ENCODE measurements at places on chromosomes 1 and 21.

DNA sequence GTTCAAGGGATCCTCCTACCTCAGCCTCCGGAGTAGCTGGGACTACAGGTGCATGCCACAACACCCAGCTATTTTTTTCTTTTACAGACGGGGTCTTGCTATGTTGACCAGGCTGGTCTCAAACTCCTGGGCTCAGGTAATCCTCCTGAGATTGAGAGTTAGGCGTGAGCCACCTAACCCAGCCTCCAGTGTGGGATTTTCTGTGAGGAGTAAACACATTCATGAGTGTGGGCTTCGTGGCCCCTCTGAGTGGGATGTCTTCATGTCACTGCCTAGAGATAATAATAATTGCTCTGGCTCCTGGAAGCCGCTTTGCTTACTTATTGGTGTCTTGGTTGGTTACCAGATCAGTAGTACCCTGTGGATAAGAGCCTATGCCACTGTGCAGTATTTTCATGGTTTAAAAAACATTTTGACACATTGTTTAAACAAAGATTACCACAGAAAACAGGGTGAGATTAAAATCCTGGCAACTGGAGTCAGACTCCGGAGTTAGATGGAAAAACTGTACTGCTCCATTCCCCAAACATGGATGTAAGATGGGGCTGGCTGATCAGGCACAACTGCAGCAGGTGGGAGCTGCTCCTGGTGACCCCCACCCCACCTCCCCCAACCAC lies 159.1 kb upstream of the RAB4A start:
- DNase-seq: no peak

DNA sequence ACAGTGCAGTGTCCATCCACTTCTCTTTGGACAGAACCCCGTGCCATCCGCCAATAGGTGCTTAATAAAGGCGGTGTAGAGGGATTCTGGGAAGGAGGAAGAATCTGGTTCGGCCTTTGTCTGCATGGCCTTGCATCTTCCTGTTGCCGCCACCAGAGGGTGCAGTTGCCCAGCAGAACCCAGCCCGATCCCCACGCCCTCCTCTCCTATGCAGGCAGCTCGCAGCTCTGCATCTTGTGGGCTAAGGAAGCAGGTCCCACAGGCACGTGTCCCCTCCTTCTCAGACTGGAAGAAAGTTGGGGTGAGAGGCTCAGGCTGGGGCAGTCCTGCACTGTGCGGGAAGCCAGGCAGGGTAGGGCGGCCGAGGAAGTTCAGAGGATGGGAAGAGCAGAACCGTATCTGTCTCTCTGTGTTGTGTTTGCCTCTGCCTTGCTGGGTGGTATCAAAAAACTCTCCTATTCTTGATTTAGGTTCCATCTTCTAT lies 20.8 kb downstream of the NAV1 start:
- DNase-seq: peak; percentile 83

DNA sequence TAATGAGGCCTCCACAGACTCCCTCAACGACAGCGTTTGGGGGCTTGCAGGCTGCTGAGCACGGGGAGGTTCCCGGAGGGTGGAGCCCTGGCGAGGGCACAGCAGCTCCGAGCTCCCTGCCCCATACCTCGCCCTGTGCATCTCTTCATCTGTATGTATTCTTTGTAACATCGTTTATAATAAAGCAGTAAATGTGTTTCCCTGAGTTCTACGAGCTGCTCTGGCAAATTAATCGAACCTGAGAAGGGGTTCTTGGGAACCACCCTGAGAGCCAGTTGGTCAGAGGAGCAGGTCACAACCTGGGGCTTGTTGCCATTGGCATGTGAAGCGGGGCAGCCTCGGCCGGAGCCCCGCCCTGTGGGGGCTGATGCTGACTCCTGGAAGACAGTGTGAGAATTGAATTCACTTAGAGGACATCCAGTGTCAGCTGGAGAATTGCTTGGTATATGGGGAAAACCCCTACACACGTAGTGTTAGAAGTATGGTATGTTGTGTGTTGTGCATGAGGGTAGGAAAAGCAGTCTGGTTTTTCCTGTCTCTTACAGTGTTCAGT lies 11.5 kb downstream of the SLC37A1 start:
- peak; percentile 52 for DNase-seq

GRCh38 chr1:229155472-229155871 lies 115.4 kb upstream of the RAB4A start:
- DNase-seq: no peak

GRCh38 chr21:42608446-42608845 lies 45.0 kb upstream of the PDE9A start:
- no peak for DNase-seq

GRCh38 chr1:41160498-41161110 lies 81.5 kb downstream of the SCMH1 start:
- DNase-seq: no peak

- no peak for DNase-seq
Observed at GRCh38 chr1:234875953-234876855, 252.4 kb downstream of the TOMM20 start.

DNA sequence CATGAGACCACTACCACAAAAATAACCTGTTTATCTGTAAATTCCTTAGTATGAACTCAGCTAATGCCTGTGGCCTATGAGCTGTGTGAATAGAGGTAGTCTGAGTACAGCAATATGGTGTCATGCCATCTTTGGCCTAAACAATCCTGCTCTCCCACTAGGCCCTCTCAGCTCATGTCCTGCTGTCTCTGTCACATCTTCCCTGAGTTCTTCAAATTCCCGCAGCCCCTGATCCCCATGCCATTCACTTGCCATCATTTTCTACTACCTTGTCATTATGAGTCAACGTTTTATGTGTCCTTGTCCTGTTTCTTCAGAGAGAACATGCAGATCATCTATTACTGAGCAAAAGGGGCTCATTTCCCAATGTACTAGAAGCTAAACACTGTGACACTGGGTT lies 125.6 kb downstream of the SPATA46 start:
- DNase-seq: peak; percentile 9

GRCh38 chr1:84373436-84374141 lies 24.7 kb upstream of the DNASE2B start:
- no peak for DNase-seq

DNA sequence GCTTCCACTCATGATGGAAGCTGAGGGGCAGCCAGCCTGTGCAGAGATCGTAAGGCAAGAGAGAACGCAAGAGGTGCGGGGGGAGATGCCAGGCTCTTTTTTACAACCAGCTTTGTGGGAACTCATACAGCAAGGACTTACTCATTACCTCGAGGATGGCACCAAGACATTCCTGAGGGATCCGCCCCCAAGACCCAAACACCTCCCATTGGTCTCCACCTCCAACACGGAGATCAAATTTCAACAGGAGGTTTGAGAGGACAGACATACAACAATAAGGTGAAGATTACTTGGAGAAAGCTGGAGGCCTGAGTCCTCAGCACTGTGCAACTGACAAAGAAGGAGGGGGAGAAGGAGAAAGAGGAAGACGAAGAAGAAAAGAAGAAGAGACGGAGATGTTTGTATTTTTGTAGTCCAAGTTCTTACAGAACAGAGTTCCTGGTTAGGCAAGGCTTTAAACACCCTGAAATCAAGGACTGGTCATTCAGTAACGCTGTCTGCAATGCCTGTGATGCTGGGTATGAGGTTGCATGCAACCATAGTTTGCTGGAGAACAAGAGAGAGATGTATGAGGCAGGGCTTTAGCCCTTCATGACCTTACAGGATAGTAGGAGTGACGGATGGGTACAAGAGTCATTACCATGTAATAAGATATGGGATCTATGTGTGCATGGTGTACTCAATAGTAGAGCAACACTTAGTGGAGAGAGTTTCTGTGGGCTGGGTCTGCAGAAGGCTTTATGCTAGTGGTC lies 19.7 kb upstream of the GALNT2 start:
- DNase-seq: peak; percentile 59

DNA sequence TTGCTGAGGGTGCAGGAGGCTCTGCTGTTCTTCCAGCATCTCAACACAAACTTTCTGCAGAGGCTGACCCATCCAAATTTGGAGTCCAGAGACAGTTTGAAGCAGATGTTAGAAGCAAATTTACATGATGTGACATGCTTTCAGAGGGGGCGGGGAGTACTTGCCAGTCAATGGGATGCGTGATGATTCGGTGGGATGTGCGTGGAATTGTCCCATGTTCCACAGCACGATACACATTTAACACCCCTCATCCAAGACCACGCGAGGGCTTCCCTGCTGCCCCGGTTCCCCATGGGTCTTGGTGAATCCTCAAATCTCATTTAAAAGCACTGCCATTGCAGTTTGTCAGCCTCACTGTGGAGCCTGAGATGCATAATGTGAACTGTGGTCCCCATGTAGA lies 78.6 kb upstream of the TLR5 start:
- no peak for DNase-seq

GRCh38 chr1:169128562-169128961 lies 22.1 kb downstream of the ATP1B1 start:
- peak; percentile 64 for DNase-seq

- DNase-seq: no peak
Observed at GRCh38 chr1:153390938-153391710, at the start of gene S100A8. Gene S100A8 (minus strand): TSS chr1:153391073. CDS start chr1:153390535, 538 bp downstream.

GRCh38 chr1:244049162-244050013 lies 1.7 kb upstream of the ZBTB18 start:
- peak; percentile 25 for DNase-seq

DNA sequence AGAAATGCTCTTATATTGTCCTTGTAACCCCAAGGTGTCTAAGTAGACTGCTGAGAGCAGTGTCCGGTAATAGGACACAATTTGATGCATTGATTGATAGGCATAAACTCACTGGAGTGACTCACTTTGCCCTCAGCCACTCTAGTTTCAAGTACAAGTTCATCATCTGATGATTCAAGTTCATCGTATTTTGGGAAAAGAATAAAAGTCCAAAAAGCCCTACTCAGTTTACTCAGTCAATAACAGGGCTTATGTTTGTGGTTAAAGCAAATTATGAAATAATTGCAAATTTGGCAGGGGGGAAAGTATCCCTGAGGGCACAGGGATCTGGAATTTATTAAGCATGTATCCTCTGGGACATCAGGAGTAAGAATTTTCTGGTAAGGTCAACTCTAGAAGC lies 7.6 kb upstream of the ATF3 start:
- DNase-seq: no peak

GRCh38 chr1:91278754-91279153 lies 125.9 kb downstream of the HFM1 start:
- no peak for DNase-seq

DNA sequence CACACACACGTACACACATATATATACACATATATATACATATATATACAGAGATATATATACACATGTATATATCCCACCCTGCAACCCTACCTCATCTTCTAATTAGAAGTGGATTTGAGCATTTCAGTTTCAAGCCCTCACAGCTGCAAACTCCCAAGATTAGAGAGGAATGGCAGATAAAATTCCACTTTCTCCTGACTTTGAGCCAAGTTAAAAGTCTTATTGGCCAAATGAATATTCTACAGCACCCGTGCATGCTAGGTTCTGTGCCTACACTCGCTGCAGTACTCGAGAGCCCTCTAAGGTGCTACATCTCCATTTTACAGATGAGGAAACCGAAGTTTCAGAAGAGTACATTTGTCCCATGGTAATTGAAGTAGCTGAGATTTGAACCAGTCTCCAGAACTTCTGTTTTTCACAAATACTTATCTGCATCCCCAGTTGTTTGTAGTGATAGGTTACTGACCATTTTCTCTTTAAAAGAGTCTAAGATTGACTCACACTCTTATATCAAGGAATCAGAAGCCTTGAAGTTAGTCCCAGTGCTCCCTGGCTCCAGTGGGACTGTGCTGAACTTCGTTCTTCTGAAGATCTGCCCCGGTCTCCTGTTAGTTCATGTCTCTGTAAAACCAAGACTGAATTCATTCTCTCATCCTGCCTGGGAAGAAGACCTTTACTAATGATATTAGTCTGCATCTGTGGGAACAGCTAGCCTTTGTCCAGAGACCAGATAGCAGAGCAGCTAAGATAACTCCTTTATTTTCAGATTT lies 292.1 kb downstream of the TM2D1 start:
- no peak for DNase-seq

DNA sequence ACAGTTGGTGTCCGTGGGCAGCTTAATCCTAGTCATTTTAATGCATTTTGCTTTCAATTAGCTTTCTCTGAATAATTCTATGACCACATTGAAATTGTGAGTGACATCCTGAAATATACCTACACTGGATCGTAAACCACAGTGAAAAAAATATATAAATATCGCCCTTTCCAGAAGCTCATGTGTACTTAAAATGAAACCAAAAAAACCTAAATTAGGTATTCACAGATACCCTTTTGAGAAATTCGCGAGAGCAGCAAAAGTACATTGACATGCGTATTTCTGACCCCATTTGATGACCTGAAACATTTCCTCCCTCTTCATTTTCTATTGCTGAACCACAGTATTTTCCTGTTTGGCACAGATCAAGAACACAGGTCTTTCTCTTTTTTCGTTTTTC lies 253.8 kb downstream of the LTN1 start:
- no peak for DNase-seq

DNA sequence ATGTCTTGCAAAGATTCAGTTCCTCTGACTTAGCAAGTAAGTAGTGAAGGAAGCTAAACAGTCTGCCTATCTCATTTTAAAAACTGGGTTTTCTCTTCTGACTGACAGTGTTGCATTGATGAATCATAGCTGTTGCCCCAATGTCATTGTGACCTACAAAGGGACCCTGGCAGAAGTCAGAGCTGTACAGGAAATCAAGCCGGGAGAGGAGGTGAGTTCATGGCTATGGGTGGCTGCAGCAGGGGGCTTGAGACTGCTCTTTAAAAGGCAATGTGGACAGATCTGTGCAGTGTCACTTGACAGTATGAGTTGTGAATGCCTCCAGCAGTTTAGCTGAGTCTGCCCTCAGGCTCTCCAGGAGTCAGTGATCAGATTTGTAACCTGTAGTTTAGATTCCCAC lies 46.6 kb downstream of the SMYD2 start:
- no peak for DNase-seq

GRCh38 chr1:110538921-110539320 lies 19.9 kb upstream of the KCNA10 start:
- peak; percentile 47 for DNase-seq

GRCh38 chr1:96048572-96049212 lies 672.9 kb upstream of the PTBP2 start:
- no peak for DNase-seq

DNA sequence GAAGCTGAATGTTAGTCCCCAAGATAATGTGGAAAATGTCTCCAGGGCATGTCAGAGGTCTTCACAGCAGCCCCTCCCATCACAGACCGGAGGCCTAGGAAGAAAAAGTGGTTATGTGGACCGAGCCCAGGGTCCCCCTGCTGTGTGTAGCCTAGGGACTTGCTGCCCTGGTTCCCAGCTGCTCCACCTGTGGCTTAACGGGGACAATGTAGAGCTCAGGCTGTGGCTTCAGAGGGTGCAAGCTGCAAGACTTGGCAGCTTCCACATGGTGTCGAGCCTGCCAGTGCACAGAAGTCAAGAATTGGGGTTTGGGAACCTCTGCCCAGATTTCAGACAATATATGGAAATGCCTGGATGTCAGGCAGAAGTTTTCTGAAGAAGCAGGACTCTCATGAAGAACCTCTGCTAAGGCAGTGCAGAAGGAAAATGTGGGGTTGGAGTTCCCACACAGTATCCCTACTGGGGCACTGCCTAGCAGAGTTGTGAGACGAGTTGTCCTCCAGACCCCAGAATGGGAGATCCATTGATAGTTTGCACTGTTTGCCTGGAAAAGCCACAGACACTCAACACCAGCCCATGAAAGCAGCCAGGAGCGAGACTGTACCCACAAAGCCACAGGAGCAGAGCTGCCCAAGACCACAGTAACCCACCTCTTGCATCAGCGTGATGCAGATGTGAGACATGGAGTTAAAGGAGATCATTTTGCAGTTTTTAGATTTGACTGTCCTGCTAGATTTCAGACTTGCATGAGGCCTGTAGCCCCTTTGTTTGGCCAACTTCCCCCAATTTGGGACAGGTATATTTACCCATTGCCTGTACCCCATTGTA lies 204.9 kb downstream of the MRPL39 start:
- DNase-seq: no peak

GRCh38 chr1:20367626-20368025 lies 77.0 kb downstream of the VWA5B1 start:
- DNase-seq: peak; percentile 14

Data from kidney tubule cell (primary cell).